NCI-H187 treated with DMSO at 0.1 percent for 48 hours (cell line): ENCODE measurements at places on chromosomes 11 and 22.

- no peak for DNase-seq
These were observed 23.2 kb downstream of the NEAT1 start for GRCh38 chr11:65445604-65446445.

DNA sequence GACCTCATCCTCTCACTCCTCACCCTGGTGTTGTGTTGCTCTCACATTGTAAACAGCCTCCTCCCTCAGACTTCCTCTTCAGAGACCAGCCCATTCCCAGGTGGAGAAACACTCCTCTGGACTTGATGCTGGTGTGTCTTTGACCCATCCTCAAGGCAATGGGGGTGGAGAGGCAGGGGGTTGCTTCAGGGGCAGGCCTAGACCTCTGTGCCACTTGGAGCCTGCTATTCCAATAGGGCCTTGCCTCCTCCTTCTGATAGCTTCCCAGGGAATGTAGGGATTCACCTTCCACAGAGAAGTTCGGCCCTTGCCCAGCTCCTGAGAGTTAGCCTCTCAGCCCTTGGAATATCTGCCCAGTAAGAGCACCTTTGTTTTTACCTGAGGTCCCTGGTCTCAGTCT is 606.6 kb upstream of the CADM1 start:
- no peak for DNase-seq

- no peak for DNase-seq
These were observed 29.3 kb downstream of the DMC1 start for GRCh38 chr22:38540701-38541100.

GRCh38 chr11:125373426-125374391 is 122.4 kb downstream of the FEZ1 start:
- no peak for DNase-seq

DNA sequence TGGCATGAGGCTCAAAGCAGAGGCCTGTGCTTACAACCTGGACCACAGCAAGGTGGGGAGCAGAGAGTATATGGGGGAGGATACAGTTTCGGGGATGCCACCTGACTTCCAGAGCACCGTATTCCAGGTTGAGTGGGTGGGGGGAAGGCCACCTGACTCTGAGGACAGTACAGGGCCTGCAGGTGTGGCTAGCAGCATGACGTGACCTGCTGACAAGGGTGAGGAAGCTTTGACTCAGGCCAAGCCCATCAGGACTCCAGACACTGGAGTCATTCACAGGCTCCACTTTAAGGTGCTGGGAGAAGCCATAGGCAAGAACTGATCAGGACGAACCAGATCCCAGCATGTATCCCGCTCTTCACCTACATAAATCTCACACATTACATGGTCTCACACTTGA is 34.6 kb upstream of the CRTAM start:
- DNase-seq: no peak

- no peak for DNase-seq
These were observed 1475.5 kb upstream of the TENM4 start for GRCh38 chr11:80916173-80916798.

- DNase-seq: no peak
These were observed 813.3 kb downstream of the OPCML start for GRCh38 chr11:132718711-132719671.

DNA sequence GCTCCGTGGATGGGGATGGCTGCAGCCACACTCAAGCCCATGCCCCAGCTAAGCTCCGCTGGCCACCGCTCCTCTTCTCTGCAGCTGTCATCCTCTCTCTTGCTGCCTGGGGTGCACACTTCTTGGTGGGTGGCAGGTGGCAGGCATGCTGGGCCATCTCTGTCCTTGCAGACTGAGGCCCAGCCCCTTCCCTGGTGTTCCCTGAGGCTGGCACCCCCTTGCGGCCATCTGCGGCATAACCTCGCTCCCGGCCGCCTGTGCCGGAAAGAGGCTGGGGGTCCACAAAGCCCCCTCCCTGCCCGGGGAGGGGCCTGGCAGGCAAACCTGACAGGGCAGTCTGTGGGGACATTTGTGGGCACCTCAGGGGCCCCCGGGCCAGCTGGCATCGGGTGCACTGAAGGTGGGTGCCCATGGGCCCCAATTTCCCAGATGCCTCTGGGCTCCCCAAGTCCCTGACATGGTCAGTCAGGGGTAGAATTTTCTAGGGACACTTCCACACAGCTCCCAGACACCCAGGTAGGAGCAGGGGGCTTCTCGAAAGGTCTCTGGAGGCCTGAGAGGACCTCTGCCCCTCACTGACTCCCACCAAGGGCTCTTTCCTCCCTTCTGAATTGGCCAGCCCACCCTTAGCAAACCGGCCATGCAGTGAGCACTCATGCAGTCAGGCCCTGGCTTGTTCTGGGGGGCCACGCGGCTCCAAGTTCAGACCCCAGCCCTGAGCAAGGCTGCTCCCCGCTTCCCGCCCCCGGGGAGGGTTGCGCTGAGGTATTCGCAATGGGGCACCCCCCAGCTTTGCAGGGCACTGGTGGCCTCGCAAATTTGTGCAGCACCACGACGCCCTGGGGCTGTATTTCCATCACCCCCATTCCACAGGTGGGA is 23.5 kb upstream of the TH start:
- no peak for DNase-seq

- no peak for DNase-seq
These were observed 4.6 kb upstream of the CCDC188 start for GRCh38 chr22:20155330-20156041.

DNA sequence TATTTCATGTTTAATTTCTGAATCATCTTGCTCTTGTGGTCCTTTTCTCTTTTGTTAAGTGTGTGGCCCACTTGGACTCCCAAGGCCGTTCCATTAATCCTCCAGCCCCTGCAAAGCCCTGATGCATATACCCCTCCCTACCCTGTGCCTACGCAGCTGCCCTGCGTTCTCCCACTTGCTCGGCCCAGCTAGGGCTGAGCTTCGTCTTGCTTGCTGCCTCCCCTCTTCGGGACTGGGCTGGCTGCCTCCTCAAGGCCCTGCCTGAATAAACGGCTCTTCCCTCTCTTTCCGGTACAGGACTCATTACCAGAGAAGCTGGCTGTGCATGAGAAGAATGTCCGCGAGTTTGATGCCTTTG is 28.5 kb downstream of the ARHGAP1 start:
- no peak for DNase-seq

GRCh38 chr11:25927411-25927953 is 404.4 kb upstream of the ANO3 start:
- DNase-seq: no peak

GRCh38 chr22:27576413-27576812 is 225.1 kb downstream of the MN1 start:
- no peak for DNase-seq

GRCh38 chr11:86230179-86230804 is 14.3 kb upstream of the EED start:
- DNase-seq: no peak

- no peak for DNase-seq
These were observed 9.6 kb downstream of the PNPLA5 start for GRCh38 chr22:43882122-43882767.

GRCh38 chr11:68261749-68262543 is 9.8 kb downstream of the C11orf24 start:
- DNase-seq: no peak

DNA sequence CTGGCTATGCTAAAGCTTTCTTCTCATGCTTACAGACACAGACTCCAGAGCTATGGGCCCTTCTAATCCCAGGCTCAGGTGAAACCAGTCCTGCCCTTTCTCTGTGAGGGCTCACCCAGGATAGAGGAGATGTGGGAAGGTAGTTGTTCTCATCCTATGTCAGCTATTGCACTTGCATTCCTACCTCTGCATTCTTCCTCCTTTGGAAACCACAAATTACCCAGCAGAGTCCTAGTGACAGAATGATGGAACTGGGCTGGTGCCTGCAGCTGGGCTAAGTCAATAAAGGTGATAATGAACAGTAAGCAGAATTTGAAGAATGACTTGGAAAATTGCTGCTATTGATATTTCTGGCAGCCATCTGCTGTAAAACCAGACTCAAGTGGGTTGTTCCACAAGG is 560.0 kb downstream of the TMEM135 start:
- peak; percentile 84 for DNase-seq

DNA sequence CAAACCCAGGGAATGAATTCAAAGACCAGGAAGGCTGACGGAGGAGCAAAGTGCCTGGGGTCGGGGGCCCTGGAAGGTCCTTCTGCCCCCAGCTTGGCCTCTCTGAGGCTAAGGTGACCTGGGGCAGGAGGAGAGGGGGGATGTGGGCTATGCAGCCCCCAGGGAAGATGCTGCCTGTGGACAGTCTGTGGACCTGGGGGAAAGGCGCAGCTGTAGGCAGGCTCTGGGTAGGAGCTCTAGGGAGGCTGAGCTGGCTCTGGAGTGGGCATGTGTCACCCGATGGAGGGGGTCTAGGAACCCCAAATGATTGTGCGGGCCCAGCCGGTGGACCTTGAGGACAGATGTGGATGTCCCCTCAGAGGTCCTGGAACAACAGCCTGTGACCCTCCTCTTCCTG is 42.8 kb downstream of the WNT7B start:
- no peak for DNase-seq

DNA sequence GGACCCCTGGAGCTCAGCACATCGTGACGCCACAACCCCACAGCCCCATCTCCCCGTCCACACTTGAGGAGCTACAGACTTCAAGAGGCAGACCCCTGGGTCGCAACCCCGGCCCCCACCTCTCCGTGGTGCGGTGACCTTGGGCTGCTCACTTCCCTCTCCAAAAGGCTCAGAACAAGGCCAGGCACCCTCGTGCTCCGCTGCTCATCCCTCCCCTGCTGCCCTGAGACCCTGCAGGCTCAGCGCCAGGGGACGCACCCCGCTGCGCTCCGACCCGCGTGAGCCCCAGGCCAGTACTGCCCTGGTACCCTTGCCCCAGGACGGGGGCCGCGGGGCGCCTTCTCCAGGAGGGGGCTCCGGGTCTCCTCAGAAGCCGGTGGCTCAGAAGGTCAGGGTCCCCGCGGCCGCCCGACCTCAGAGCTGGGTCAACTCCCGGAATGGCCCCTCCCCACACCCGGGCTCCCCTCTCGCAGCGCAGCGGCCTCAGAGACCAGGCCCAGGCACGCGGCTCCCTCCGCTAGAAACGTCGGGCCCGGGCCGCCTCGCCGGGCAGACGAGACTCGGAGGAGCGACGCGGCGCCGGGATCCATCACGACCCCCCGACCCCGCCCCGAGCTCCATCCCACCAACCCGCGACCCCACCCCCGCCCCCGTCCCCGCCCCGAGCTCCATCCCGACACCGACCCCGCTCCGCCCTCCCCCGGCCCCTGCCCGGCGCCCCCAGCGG is 563 bp downstream of the GATD1 start:
- DNase-seq: no peak

- DNase-seq: no peak
These were observed 135.3 kb downstream of the CCDC34 start for GRCh38 chr11:27227736-27228135.

DNA sequence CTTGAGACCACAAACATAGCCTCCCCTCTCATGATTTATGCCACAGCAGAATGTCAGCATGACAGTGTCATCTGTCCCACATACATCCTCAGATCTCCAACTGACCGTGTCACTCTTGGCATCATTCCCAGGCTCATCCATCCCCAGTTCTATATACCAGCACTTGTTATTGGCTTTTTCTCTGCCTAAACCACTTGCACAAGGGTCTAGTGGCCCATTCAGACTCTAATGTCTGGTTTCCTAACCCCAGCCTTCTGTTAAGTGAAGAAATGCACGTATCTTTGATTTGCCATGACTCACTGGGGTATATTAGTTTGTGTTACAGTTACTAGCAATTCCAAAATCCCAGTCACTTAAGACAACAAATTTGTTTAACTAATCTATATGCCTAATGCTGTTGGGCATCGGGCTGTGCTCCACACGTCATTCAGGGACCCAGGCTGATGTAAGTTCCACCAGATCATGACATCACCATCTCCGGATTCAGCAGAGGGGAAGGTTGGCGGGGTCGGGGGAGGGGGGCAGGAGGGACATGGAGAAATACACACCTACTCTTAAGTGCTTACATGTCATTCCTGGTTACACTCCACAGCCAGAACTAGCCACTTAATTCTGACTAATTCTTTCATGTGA is 517.4 kb downstream of the BUD13 start:
- peak; percentile 85 for DNase-seq

DNA sequence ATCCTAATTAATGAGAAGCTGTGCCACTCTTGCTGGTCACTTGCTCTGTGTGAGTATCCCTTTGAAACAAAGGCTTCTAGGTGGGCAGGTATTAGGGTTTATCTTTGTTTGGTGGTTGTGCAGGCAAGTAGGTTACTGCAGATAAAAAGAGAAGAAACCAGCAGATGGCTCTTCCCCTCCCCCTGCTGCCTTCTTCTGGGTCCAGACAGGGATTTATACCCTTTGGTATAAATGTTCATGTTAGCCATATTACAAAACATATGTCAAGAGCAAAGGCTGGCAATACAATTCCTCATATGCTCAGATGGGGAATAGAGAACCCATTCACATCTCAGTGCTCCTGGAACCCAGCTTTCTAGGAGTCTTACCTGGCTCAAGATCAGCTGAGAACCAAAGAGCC is 109.9 kb downstream of the NAV2 start:
- no peak for DNase-seq

GRCh38 chr11:92083123-92083522 is 141.5 kb upstream of the FAT3 start:
- DNase-seq: no peak

GRCh38 chr22:40560551-40560950 is 76.0 kb downstream of the MRTFA start:
- no peak for DNase-seq

DNA sequence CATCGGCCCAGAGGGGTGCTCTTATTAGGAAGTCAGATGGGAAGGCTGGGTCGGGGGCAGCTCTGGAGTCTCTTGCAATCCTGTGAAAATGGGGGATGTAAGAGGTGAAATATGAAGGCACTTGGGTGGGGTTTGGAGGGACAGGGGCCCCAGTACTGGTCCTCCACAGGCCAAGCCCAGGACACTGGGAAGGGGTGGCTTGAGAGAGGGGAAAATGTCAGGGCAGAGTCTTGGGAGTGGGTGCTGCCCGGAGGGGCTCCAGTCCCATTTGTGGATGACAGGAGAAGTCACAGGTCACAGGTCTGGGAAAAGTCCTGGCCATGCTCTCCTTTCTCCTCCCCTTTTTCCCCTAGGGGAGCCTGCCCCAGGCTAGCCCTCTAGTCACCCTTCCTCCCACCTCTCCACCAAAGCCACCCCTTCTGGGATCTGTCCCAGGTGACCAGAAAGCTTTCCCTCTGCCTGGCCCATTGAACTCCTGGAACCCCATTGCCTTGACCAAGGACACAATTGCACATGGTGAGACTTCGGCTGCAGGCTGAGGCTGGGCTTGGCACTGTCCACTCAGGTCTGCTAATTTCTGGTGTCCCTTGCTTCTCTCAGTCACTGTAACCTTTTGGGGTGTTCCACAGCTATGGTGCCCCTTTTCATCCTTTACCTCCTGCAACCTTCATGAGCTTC is 1465.0 kb downstream of the TBC1D22A start:
- DNase-seq: no peak
